ENCODE measurements at places on chromosomes 1 and 21.

GRCh38 chr1:12006167-12006921 lies 13.0 kb upstream of the MIIP start:
- DNase-seq, result no peak

DNA sequence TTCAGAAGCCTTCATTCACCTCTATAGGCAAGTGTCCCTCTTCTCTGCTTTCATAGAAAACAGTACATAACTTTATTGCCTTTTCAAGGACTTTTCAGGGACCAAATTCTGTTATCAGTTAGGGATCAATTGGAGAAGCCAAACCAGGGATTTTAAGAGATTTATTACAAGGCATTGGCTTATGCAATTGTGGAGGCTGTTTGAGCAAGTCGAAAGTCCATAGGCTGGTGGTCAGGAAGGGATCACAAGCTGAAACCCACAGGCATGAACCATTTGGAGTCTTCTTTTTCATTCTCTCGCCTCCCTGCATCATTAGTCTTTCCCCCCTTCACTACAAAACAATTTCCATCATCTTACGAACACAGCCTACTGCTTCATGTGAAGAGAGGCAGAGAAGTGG lies 34.8 kb upstream of the SYCP1 start:
- DNase-seq, result no peak

DNA sequence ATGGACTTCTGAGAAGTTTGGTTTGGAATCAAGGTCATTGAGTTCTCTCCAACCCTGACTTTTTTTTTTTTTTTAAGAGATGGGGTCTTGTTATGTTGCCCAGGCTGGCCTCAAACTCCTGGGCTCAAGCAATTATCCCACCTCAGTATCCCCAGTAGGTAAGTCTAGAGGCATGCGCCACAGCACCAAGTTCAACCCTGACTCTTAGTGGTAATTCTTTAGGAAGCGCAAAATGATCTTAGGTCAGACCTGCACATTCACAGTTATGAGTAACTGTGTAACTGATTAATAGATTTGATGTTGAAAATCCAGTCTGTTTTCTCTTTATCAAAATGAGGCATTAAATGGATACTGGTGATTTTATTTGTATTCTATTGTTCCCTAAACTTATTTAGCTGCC lies 95.9 kb downstream of the GREM2 start:
- no peak for DNase-seq

GRCh38 chr1:117697220-117697781 lies 91.5 kb downstream of the TENT5C start:
- DNase-seq, result no peak

DNA sequence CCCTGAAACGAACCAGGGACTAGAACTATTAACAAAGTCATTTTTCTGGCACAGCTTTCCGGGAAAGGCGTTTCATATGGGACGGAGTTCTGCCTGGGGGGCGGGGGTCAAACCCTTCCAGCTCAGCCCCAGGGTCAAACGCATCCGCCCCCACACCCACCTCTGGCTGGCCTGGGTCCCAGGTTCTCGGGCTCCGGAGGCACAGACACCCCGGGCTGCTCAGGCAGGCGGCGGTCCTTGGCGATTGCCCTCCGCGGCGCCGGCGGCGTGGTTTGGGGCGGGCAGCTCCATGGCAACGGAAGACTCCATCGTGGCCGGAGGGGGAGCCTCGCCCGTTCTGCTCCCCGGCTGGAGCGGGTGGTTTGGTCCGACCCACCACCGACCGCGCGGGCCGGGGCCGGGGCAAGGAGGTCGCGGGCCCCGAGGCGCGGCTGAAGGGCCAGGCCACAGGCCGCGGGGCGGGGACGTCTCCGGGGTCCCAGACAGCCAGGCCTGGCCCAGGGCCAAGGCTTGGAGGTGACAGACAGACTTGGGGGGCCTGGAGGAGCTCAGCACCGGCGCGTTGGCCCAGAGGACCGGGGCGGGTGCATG lies at the start of gene CFAP74:
Gene CFAP74 (minus strand): TSS at position 246 of the 591 bp plus-strand sequence. CDS start 12,830 bp downstream, outside the sequence.
- peak; percentile 21 for DNase-seq

GRCh38 chr1:55886856-55887712 lies 671.9 kb upstream of the USP24 start:
- DNase-seq, result no peak

DNA sequence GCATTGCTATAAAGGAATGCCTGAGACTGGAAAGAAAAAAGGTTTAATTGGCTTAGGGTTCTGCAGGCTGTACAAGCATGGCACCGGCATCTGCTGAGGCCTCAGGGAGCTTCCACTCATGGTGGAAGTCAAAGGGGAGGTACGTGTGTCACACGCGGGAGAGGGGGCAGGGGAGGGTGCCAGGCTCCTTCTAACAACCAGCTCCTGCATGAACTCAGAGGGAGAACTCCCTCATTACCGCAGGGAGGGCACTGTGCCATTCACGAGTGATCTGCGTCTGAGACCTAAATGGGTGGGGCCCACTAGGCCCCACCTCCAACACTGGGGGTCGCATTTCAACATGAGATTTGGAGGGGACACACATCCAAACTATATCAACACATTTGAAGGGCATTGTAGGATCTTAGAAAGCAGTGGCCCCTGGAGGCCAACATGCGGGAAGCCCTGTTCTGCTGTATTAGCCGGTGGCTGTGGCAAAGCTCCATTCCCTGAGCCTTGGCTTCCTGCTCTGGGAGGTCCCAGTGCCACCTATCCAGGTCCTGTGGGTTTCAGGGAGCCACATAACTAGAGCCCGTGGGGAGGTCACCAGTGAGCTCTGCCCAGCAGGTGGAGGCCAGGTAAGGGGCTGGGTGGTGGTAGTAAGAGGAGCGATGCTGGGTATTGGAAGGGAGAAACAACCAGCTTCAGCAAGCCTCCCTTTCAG lies 10.0 kb downstream of the WNT3A start:
- DNase-seq, result no peak

GRCh38 chr1:46529031-46529630 lies 22.3 kb downstream of the KNCN start:
- no peak for DNase-seq

DNA sequence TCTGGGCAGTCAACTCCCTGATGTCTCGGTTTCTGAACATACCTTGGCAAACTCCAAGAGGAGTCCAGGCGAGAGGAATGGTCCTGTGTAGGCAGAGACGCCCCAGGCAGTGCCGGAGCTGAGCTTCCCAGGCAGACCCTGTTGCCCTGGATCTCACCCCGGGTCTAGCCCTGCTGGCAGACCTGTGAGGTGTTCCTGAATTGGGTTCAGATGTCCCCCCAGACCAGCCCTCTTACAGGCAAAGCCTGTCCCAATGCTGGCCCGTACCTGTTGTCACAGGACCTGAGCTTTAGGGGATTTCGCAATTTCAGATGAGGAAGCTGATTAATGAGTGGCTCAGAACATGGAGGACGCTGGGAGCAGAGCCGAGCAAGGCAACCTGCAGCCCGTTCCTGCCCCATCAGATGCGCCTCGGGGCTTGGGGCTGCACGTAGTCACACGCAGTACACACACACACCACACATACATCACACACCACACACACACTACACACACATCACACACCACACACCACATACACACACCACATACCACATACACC lies 38.5 kb upstream of the PDE9A start:
- DNase-seq, result peak; percentile 70

GRCh38 chr1:59730302-59730701 lies 84.4 kb upstream of the HOOK1 start:
- DNase-seq, result no peak

GRCh38 chr1:224358237-224358636 lies 1.6 kb downstream of the CNIH4 start:
- no peak for DNase-seq

GRCh38 chr1:223745731-223746130 lies 33.4 kb downstream of the CAPN2 start:
- no peak for DNase-seq

- DNase-seq, result no peak
Observed at GRCh38 chr1:82785268-82785790, 984.6 kb downstream of the ADGRL2 start.

GRCh38 chr1:109761227-109762038 lies 2.3 kb downstream of the EPS8L3 start:
- DNase-seq, result peak; percentile 1

DNA sequence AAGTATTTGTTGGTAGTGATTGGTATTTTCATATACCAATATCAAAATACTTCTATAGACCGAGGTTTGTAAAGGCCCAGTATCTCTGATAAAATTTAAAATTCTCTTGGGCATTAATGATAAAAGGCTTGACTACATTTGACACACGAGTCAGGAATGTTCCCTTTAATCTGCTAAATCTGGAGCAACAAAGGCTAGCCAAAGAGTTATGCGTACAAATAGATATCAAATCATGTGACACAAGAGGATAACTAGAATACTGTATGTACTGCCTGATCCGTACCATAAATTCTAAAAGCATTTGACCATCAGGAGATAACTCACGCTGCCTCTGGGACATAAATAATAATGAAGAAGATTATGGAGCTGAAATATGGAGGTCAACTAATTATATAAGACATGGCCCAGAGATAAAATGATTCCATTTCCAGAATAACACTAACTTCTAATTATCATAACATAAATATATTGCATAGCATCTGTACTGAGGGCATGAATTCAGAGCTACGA lies 64.2 kb upstream of the SH3GLB1 start:
- DNase-seq, result no peak

DNA sequence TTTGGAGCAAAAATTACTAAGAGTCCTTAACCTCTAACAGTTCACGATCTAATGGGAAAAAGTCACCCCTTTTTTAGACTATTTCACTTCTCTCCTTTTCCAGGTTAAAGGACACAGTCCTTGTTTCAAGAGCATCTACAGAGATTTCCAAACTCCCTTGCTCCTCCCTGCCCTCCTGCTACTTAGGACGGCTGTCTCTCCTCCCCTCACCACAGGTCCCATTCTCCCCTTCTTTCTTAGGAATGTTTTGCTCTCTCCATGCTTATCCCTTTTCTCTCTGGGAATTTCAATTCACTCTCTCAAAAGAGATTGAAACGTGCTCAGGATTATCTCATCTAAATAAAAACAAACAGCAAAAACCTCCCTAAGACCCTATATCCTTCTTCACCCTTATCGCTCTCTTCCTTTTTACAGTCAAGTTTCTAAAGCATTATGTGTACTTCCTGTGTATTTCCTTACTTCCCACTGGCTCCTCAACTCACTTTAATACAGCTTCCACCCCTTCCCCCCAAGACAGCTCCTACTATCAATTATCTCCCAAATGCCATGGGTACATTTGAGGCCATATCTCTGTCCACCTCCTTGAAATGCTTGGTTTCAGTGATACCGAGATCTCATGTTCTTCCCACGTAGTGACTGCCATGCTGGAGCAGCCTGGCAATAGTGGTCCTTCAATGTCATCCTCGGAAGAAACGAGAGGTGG lies 43.2 kb upstream of the ZNF281 start:
- DNase-seq, result no peak

DNA sequence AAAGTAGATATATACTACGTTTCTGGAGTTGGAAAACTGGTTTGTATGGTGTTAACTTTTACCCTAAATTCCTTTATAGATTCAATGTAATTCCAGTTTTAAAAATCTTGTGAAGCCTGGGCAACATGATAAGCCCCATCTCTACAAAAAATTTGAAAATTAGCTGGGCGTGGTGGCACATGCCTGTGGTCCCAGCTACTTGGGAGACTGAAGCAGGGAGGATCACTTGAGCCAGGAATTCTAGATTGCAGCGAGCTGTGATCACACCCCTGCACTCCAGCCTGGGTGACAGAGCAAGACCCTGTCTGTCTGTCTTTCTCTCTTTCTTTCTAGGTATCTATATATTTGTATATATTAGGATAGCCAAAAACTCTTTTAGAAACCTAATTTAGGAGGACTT lies 141.9 kb downstream of the CLEC20A start:
- no peak for DNase-seq

GRCh38 chr1:8687039-8687438 lies 130.4 kb downstream of the RERE start:
- DNase-seq, result no peak

DNA sequence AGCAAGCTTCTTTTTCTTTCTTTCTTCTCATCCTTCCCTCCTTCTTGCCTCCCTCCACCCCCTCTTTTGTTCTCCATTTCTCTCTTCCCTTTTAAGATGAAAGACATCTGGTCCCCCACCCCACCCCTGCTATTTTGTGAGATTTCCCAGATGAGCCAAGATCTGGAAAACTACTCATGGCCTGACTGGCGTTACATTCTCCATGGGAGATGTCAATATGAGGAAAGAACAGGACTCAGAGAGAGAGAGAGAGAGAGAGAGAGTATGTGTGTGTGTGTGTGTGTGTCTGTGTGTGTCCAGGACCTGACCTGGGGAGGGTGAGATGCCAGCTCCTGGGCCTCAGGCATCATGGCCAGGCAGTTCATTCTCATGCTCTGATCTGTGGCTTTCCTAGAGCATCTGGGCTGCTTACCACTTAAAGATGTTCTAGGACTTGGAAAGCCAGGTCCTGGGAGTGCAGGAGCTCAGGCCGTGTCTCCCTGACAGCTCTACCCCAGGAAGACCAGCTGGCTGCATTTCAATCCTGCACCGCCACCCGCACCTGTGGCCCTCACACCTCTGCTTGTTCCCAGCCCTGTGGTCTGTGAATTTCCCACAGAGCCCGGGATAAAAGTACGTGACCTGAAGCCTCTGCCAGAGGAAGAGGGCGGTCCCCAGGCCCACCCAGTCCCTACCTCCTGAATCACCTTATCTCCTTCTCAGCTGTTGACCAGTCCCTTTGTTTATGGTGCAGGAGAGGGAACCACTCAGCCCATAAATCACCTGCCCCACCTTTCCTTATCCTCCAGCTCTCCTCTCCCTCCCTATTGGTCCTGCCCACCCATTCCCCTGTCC lies 3.2 kb upstream of the BEST4 start:
- no peak for DNase-seq

GRCh38 chr1:84434081-84434769 lies 35.9 kb downstream of the DNASE2B start:
- DNase-seq, result no peak

GRCh38 chr1:231632119-231632518 lies 5.5 kb downstream of the DISC1 start:
- DNase-seq, result no peak

GRCh38 chr1:17551755-17552234 lies 12.3 kb downstream of the ARHGEF10L start:
- DNase-seq, result no peak

DNA sequence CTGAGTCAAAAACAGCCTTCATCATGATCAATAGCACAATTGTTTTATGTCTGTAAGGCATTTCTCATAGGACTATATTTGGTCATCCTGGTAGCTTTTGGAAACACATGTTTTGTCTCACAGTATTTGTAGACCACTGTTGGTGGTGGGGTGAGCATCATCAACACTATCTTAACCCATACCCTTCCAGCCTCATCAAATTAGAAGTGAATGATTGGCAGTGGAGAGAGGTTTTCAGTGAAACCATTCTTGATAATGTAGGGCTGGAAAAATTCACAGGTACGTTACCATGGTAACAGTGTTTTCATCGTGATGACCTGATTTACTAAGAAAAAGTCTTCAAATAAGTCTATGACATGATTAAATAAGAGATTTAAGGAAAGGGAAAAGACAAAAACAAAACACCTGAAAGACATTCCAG lies 45.3 kb upstream of the C1orf105 start:
- DNase-seq, result no peak

- peak; percentile 50 for DNase-seq
Observed at GRCh38 chr1:27598902-27599528, 4.9 kb downstream of the AHDC1 start.

GRCh38 chr21:46551636-46552241 lies 53.1 kb downstream of the S100B start:
- DNase-seq, result peak; percentile 53
